GDM1 (cell line): ENCODE measurements at places on chromosomes 7 and 10.

GRCh38 chr7:148148456-148148855 is 442.1 kb upstream of the C7orf33 start:
- no peak for DNase-seq

GRCh38 chr10:11320809-11321520 is 290.5 kb downstream of the USP6NL start:
- DNase-seq = no peak

- no peak for DNase-seq
These were observed 429.3 kb upstream of the TPK1 start for GRCh38 chr7:145265180-145265579.

DNA sequence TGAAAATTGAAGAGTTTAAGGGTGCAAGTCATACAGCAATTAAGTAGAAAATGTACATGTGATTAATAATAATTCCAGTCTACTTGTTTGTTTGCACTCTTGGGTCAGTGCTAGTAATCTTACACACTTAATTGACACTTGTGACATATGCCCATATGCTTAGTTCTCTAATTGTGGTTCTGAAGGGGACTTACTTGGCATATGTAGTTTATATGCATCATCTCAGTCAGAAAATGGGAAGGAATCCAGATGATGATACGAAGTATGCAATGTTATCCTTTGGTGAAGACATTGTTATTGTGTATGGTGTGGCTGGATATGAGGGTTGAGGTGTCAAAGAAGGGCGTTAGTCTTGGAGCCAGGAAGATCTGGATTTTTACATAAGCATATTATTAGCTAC is 193.5 kb upstream of the HDAC9 start:
- no peak for DNase-seq

DNA sequence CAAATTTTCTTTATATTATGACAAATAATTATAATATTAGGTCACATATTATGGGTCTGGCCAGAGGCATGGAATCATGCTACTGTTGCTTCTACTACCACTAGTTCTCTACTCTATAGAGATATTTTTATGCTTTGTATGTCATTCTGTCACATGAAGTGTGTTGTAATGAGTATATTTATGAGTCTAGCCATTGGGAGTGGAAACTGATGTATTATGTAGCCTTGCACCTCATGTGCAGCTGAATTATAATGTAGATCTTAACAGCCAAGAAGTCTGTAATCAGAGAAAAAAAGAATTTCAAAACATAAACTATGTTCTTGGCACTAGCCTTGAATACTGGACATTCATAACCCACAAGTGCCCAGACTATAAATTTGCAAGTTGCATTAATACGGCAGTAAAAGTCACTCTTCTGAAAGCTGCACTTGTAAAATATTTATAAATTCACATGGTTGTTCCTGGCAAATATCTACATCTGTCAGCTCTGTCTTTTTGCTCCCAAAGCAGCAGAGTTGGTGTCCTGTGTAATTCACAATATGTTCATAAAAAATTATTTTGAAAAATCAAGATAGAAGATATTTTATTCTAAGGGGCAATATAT is 48.6 kb upstream of the SKAP2 start:
- no peak for DNase-seq

DNA sequence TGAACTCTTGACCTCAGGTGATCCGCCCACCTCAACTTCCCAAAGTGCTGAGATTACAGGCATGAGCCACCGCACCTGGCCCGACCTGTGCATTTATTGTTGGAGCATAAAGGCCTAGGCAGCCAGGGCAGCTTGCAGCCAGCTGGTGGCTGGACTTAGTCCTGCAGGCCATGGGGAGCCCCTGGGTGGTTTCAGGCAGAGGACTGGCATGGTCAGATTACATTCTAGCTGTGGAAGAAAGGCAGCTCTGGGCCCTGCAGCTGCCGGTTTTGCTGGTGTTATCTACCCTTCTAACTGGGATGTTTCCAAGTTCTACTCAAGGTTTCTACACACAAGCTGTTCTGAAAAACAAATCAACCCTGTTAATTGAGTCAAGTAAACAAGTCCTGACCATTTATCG is 22.7 kb upstream of the MKRN1 start:
- DNase-seq = no peak

DNA sequence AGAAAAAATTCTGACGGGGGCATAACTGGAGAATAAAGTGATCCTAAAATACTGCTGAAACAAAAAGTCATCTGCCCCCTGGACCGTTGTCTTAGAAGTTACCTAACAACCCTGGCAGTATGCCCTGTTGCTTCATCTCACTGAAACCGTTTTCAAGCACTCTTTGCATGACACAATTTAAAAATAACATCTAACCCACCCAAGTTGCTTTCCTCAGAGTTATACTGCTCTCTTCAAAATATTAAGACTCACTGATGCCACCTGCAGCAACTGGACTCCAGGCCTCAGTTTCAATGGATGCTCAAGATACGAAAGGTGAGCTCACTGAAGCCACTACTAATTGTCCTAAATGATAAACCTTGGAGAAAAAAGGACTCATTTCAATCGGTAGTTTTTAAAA is 57.4 kb downstream of the CDK6 start:
- no peak for DNase-seq
